ENCODE measurements at places on chromosomes 3 and 15. TPM values are rescaled to one million over a fixed set of nuclear protein-coding genes. Genes with fewer than 3 reads are reported as not detected.

DNA sequence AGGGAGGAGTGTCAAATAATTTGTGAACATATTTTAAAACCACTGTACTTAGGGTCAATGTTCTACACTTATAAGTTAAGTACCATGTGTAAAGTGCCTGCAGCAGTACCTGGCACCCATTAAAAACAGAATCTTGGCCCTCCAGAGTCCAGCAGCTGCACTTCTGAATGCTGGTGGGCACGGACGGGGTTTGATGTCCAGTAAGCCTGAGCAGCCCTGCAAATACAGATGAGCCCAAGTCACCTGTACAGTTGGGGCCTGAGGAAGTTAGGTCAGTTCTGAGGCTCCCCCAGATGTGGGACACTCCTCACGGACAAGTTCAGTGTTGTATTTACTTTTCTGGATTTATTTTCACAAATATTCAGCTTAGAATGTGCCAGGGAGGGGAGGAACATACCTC, 150.0 kb upstream of the CTDSPL start:
- no peak for DNase-seq
- H3K27me3 ChIP-seq = no peaks in the 10 kb centered on the region
- no peak overlapping the region for H3K4me3 ChIP-seq
- no peak overlapping the region for H3K27ac ChIP-seq
- H3K4me1 ChIP-seq = peaks cover 2% of the 10 kb centered on the region

DNA sequence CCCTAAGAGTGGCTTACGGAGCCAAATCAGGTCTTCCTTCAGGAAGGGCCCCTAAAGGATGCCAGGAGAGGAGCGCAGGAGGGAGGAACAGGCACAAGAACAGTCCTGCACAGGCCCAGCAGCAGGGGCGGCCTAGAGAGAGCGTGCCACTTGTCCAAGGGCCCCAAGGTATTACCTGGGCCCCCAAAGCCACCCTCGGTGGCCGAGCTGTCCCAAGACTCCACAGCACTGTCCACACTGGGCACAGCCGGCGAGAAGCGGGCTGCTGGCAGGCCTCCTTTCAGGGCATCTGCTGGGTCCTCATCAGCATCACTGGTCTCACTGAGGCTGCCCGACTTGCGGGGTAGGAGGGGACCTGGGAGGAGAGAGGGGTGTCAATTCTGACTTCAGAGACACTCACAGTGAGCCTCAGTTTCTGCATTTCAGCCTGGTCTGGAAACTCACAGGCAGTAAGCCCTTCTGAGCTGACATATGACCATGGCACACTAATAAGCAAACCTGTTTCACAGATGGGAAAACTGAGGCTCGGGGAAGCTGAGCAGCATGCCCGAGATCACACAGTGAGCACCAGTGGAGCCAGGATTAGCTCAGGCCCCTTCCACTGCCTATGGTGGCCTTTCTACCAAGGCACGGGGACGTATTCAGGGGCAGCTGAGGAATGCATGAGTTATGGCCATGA, 33.4 kb downstream of the GRIP2 start:
- H3K4me3 ChIP-seq = no peak overlapping the region
- peaks cover 4% of the 10 kb centered on the region for H3K4me1 ChIP-seq
- no peaks in the 10 kb centered on the region for H3K27me3 ChIP-seq

DNA sequence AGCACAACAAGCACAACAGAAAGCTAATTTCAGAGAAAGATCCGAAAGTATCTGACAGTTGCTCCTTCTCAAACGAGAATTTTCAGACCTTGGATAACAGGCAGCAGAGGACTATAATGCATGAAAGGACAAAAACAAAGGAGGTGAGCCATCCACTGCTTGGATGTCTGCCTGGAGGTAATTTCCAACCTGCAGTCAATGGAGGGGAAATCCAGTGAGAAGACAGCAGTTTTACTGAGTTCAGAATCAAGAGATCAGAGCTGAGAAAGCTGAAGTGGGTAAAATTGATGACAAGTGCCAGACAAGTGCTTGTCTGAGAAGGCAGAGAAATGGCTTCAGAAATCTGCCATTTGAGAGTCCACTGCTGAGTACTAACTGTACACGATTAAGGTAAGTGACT, 22.1 kb downstream of the UBE3A start:
- H3K36me3 ChIP-seq = no peaks in the 10 kb centered on the region
- no peaks in the 10 kb centered on the region for H3K27me3 ChIP-seq
- H3K27ac ChIP-seq = no peak overlapping the region
- no peak for DNase-seq
- H3K4me1 ChIP-seq = peaks cover 43% of the 10 kb centered on the region

- DNase-seq = no peak
- H3K4me1 ChIP-seq = no peaks in the 10 kb centered on the region
- H3K4me3 ChIP-seq = no peak overlapping the region
- H3K36me3 ChIP-seq = no peaks in the 10 kb centered on the region
- H3K27me3 ChIP-seq = no peaks in the 10 kb centered on the region
Measured at GRCh38 chr3:67018789-67019526, 20.9 kb downstream of the KBTBD8 start.

DNA sequence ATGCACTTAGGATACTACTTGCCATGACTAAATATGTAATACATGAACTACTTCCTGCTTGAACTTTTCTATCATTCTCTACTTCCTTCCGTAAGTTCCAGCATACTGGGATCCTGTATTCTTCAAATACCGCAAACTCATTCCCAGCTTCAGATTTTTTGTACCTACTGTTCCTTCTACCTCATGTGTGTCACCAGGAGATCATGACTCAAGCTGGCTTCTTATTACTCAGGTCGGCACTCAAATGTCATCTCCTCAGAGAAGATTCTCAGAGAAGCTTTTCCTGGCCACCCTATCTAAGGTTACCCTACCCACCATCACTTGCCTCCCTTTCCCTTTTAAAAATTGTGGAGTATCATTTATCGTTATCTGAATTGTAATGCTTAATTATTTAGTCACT, 66.7 kb downstream of the RFX7 start:
- H3K4me1 ChIP-seq = peaks cover 27% of the 10 kb centered on the region
- no peaks in the 10 kb centered on the region for H3K27me3 ChIP-seq

GRCh38 chr15:75902129-75902557, 1.5 kb upstream of the FBXO22 start:
- DNase-seq = no peak
- no peaks in the 10 kb centered on the region for H3K27me3 ChIP-seq
- peak overlapping the region; percentile 84 for H3K27ac ChIP-seq
- H3K4me3 ChIP-seq = no peak overlapping the region
- peaks cover 3% of the 10 kb centered on the region for H3K4me1 ChIP-seq

- H3K27ac ChIP-seq = no peak overlapping the region
- no peaks in the 10 kb centered on the region for H3K36me3 ChIP-seq
- H3K4me3 ChIP-seq = no peak overlapping the region
- no peak for DNase-seq
Measured at GRCh38 chr15:39125226-39125625, 455.7 kb upstream of the THBS1 start.

Gene DIPK2A
- 7.7 TPM for total RNA-seq

GRCh38 chr15:67406257-67406861, 114.6 kb upstream of the C15orf61 start:
- no peak overlapping the region for H3K4me3 ChIP-seq
- H3K4me1 ChIP-seq = no peaks in the 10 kb centered on the region
- H3K27me3 ChIP-seq = no peaks in the 10 kb centered on the region

- no peaks in the 10 kb centered on the region for H3K27me3 ChIP-seq
- no peak overlapping the region for H3K4me3 ChIP-seq
- H3K4me1 ChIP-seq = no peaks in the 10 kb centered on the region
- no peak for DNase-seq
- no peaks in the 10 kb centered on the region for H3K36me3 ChIP-seq
Measured at GRCh38 chr3:79724206-79724605, 43.6 kb downstream of the ROBO1 start.

GRCh38 chr15:86135041-86135440, 55.4 kb downstream of the AGBL1 start:
- peak overlapping the region; percentile 75 for H3K27ac ChIP-seq
- H3K27me3 ChIP-seq = no peaks in the 10 kb centered on the region
- no peaks in the 10 kb centered on the region for H3K36me3 ChIP-seq
- no peak overlapping the region for H3K4me3 ChIP-seq

DNA sequence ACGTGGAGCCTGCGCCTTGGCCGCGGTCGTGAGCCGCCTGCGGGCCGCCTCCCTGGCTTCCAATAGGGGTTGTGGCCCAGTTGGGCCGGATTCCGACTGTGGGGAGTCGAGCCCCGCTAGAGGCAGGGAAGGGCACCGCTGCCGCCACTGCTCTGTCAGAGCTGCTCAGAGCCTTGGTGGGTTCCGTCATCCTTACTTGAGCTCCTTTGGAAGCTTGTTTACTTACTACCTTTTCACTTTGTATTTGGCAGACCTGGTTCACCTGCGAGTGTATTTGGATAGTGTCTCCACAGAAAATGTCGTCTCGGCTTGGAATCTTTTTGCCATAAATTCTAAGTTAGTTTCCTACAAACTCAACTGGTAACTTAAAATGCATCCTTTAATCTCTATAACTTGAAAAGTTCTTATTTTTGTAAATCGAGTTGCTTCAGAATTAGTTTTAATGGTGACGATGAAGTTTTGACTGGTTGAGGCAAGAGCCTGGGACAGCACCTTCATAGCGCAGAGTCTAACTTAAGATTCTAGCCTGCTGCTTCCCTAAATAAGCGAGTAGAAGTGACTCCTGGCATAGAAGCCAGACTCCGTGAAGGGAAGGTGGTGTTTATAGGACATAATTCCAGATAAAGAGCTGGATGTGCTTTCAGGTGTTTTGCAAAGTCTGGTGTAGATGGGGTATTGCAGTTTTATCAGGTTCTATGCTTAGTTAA, 800 bp downstream of the DAG1 start:
- DNase-seq = no peak
- no peaks in the 10 kb centered on the region for H3K27me3 ChIP-seq
- H3K4me1 ChIP-seq = peaks cover 44% of the 10 kb centered on the region
- H3K36me3 ChIP-seq = no peaks in the 10 kb centered on the region
- H3K27ac ChIP-seq = peak overlapping the region; percentile 99

Gene SAXO2
- total RNA-seq = 2.2 TPM

GRCh38 chr3:5321666-5322340, 134.3 kb downstream of the EDEM1 start:
- H3K4me3 ChIP-seq = no peak overlapping the region
- H3K27ac ChIP-seq = no peak overlapping the region
- no peaks in the 10 kb centered on the region for H3K4me1 ChIP-seq
- H3K36me3 ChIP-seq = no peaks in the 10 kb centered on the region

DNA sequence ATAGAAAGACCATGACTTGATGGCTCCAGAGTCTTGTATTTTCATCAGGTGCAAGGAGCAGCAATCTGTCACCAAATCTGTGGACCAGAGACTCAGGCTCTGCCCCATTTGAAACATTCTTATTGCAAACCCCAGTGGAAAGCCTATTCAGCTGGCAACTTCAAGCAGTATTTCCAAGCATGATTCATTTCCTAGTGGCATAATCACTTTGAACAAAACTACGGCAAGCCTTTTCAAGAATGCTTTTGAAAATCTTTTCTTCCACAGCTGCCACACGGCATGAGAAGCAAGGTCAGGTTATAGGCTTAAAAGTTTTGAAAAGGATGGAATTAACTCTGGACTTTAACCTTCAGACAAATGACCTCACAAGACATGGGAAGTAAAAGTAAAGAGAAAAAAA, 122.0 kb upstream of the BFSP2 start:
- no peak overlapping the region for H3K4me3 ChIP-seq
- H3K36me3 ChIP-seq = no peaks in the 10 kb centered on the region
- H3K27me3 ChIP-seq = no peaks in the 10 kb centered on the region
- no peak overlapping the region for H3K27ac ChIP-seq

GRCh38 chr3:23174426-23175039, 28.6 kb upstream of the UBE2E2 start:
- H3K36me3 ChIP-seq = no peaks in the 10 kb centered on the region
- H3K4me1 ChIP-seq = no peaks in the 10 kb centered on the region
- H3K27ac ChIP-seq = no peak overlapping the region
- no peak for DNase-seq

DNA sequence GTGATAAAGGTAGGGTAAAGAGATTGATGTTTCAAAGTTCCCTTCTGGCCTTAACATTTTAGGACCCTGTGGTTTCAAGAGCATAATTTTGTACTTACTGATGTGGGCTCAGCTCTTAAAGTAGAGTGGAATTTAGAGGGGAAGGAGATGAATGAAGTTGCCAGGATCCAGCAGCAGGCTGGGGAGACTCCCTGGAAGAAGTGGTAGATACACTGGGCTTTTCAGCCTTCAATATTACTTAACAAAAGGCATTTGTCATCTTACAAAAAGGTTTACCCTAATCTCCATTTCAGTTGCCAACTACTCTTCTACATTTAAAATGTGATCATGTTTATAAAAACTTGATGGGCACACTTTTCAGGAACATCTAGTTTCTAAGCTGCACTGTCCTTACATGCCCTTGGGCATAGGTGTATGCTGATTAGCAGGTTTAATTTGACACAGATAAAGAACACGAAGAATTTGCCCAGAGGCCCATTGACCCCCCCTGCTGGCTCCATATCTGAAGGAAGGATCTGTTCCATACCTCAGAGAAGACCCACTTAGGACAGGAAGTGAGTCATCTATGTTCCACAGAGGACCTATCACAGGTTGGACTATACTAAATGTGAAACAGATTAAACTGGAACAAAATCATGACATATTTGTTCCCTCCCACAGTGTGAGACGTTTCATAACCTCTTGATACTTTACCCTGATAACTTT, 93.0 kb upstream of the LPP start:
- no peaks in the 10 kb centered on the region for H3K36me3 ChIP-seq
- H3K27ac ChIP-seq = peak overlapping the region; percentile 25
- H3K4me1 ChIP-seq = peaks cover 6% of the 10 kb centered on the region
- no peak overlapping the region for H3K4me3 ChIP-seq

DNA sequence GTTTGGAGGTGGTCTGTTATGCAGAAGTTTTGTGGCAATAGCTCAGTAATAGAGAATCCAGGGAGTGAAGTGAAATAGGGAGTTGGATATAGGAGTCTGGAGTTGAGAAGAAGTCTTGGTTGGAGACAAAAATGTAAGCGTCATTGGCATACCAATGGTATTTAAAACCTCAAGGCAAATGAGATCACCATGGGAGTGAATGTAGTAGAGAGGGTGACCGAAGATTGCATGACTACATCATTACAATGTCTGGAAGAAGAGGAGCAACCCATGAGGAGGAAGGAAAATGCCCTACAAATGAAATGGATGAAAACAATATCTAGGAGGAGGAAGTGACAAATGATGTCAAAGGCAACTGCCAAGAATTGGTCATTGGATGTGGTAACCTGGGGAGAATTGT, 54.4 kb downstream of the CNTN4 start:
- H3K27ac ChIP-seq = no peak overlapping the region
- no peaks in the 10 kb centered on the region for H3K4me1 ChIP-seq
- no peak for DNase-seq

Data from gastrocnemius medialis (tissue), 4 donors.